T-helper 2 cell treated with Interferon-gamma antibody and Interleukin-4, amounts not matched to agents 100 ng/mL and 5 ng/mL, for 36 hours (primary cell): ENCODE measurements at places on chromosomes 12 and 14. TPM values are rescaled to one million over a fixed set of nuclear protein-coding genes. Genes with fewer than 3 reads are reported as not detected.

FAM90A1 gene
- total RNA-seq: 0.09 and 0.36 TPM in 2 replicates

SRSF9 gene
- total RNA-seq: 203 TPM in 2 replicates

RPGRIP1 gene
- total RNA-seq: 0.16 TPM in 1 of 2 replicates, not detected in the other

LMO3 gene
- not detected in 2 replicates for total RNA-seq

GCH1 gene
- total RNA-seq: 68.3 and 76.1 TPM in 2 replicates

DHRS1 gene
- total RNA-seq: 20.7 and 29.6 TPM in 2 replicates

NXPH4 gene
- 0.43 and 1.0 TPM in 2 replicates for total RNA-seq

HNRNPA1 gene
- total RNA-seq: 1,517 and 1,552 TPM in 2 replicates

LIN7A gene
- total RNA-seq: 0.11 and 0.18 TPM in 2 replicates

ELK3 gene
- 29.8 and 31.4 TPM in 2 replicates for total RNA-seq
